ENCODE measurements at places on chromosomes 1 and 21.

DNA sequence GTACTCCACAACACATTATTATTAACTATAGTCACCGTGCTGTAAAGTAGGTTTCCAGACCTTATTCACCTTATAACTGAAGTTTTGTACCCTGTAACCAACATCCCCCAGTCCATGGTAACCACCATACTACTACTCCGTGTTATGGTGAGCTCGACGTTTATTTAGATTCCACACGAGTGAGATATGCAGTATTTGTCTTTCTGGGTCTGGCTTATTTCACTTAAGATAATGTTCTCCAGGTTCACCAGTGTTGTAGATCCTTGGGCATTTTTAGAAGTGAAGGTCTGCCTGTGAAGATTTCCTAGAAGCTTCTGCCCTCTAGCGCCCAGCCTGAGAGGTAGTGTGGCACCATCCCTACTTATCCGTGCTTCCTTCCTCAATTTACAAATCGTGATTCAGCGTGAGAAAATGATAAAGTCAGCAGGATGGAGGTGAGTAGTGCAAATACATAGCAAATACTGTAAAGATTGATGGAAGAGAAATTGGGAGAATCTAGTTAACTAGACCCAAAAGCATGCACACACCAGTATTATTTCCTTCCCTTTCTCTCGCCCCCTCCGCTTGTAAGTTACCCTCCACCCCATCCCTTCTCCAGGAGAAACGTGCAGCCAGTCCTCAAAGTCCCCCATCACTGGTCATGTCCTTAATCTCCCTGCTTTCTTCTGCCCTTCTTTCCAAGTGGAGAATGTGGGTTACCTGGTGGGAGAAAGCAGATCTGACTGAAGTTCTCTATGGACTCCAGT lies 36.0 kb upstream of the DISC1 start:
- H3K36me3 ChIP-seq: no peaks in the 10 kb centered on the region
- H3K27me3 ChIP-seq: no peaks in the 10 kb centered on the region
- H3K27ac ChIP-seq: no peak overlapping the region
- no peak overlapping the region for H3K4me3 ChIP-seq
- DNase-seq: peak; percentile 11

- no peak overlapping the region for H3K27ac ChIP-seq
- no peak overlapping the region for H3K4me3 ChIP-seq
- H3K36me3 ChIP-seq: no peaks in the 10 kb centered on the region
These were observed 206.0 kb downstream of the CENPF start for GRCh38 chr1:214808845-214809460.

DNA sequence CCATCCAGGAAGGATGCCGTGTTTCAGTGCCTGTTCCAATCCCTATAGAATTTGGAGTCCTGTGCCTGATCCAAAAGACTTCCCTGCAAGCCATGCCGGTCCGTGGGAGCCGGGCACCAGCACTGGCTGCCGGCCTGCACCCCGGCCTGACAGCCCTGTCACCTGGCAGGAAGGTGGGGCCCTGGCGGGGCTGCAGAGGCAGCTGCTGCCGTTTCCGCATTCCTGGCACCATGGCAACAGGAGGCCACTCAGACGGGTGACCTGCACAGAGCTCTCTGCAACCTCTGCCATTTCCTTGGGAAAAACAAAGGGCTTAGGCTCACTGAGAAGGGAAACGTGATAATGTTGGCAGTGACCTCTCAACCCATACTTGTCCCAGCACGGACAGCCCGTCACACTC lies 63.2 kb upstream of the TMEM51 start:
- DNase-seq: no peak
- H3K27me3 ChIP-seq: no peaks in the 10 kb centered on the region
- no peaks in the 10 kb centered on the region for H3K36me3 ChIP-seq
- no peak overlapping the region for H3K4me3 ChIP-seq

- H3K36me3 ChIP-seq: no peaks in the 10 kb centered on the region
- no peak overlapping the region for H3K27ac ChIP-seq
- DNase-seq: no peak
- no peaks in the 10 kb centered on the region for H3K4me1 ChIP-seq
- no peak overlapping the region for H3K4me3 ChIP-seq
- peaks cover 24% of the 10 kb centered on the region for H3K27me3 ChIP-seq
These were observed 179.3 kb upstream of the HMGB4 start for GRCh38 chr1:33684396-33685179.

- no peak overlapping the region for H3K27ac ChIP-seq
- H3K4me1 ChIP-seq: no peaks in the 10 kb centered on the region
- no peaks in the 10 kb centered on the region for H3K27me3 ChIP-seq
- no peaks in the 10 kb centered on the region for H3K36me3 ChIP-seq
- DNase-seq: no peak
These were observed 84.5 kb downstream of the RPS6KC1 start for GRCh38 chr1:213135572-213135971.

GRCh38 chr1:68129536-68130250 lies 79.3 kb upstream of the DIRAS3 start:
- H3K27ac ChIP-seq: no peak overlapping the region

DNA sequence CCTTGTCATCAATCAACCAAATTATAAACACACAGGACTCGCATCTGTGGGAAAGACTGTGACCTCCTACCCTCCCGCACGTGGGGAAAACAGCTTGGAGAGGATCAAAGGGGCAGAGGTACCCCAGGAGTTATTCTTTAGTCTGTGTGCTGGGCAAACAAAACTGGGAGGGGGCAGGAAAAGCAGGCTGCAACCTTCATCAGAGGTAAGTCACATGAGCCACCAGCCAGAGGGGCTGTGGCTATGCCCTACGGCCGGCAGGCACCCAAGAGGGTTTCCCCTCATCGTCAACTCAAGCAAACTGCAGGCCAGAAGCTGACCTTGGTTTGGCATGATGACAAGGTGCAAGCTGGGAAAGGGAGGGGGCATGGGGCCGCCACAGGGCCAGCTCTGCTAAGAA lies 12.5 kb downstream of the SMIM12 start:
- no peaks in the 10 kb centered on the region for H3K27me3 ChIP-seq
- no peaks in the 10 kb centered on the region for H3K4me1 ChIP-seq
- no peak for DNase-seq
- no peak overlapping the region for H3K27ac ChIP-seq
- peaks cover 6% of the 10 kb centered on the region for H3K36me3 ChIP-seq
- H3K4me3 ChIP-seq: no peak overlapping the region

GRCh38 chr21:36437745-36438128 lies 42.2 kb downstream of the CLDN14 start:
- no peak for DNase-seq
- H3K27ac ChIP-seq: no peak overlapping the region
- H3K27me3 ChIP-seq: peaks cover 16% of the 10 kb centered on the region
- H3K4me3 ChIP-seq: no peak overlapping the region
- H3K4me1 ChIP-seq: no peaks in the 10 kb centered on the region
- no peaks in the 10 kb centered on the region for H3K36me3 ChIP-seq

DNA sequence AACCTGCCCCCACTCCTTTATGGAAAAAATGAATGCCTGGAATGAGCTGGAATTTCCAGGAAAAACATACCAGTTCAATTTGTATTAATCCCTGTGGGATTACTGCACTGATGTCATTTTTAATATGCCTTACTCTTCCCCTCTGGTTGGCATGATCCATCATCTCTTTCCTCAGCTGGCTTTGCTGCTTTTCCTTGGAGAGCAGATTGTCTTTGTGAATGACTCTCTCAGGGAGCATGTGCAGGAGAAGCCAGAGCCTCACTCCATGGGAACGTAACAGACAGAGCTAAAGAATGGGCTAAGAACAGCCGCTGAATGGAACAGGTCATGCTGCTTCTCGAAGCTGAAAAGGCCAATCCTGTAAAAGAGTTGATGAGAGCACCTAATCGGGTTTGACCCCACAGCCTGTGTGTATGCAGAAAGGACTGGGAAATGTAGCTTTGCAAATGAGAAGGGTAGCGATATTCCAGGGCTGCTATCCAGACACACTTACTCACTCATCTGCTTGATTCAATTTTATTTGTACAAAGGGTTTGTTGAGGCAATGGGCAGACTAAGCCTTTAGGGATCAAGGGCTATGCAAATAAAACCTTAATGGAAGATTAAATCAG lies 20.7 kb downstream of the PHC2 start:
- no peaks in the 10 kb centered on the region for H3K4me1 ChIP-seq
- no peaks in the 10 kb centered on the region for H3K36me3 ChIP-seq
- no peak for DNase-seq
- H3K27me3 ChIP-seq: no peaks in the 10 kb centered on the region
- H3K27ac ChIP-seq: no peak overlapping the region

DNA sequence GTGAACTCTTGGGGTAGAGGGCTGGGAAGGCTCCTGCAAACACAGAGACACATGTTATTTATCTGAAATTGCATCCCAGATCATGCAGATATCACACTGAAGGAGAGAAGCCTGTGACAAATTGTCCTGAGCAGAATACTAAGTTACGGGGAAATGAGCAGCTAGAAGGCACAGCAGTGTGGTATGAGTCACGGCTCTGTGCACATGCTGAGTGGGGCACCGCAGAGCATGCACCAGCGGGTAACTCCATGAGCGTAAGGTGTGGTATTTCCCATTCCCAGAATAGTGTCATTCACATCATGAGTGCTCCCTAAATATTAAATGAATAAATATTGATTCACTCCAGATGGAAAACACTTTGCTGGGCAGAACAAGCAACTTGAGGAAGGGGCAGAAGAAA lies 21.3 kb upstream of the FCRL2 start:
- no peaks in the 10 kb centered on the region for H3K4me1 ChIP-seq
- no peaks in the 10 kb centered on the region for H3K36me3 ChIP-seq
- no peak overlapping the region for H3K27ac ChIP-seq

- DNase-seq: no peak
- H3K36me3 ChIP-seq: no peaks in the 10 kb centered on the region
- peaks cover 12% of the 10 kb centered on the region for H3K27me3 ChIP-seq
- H3K27ac ChIP-seq: no peak overlapping the region
- H3K4me3 ChIP-seq: no peak overlapping the region
These were observed 9.6 kb downstream of the RAB25 start for GRCh38 chr1:156070548-156070947.

GRCh38 chr21:40839521-40839920 lies 7.4 kb downstream of the DSCAM start:
- no peak overlapping the region for H3K27ac ChIP-seq
- H3K27me3 ChIP-seq: no peaks in the 10 kb centered on the region
- no peaks in the 10 kb centered on the region for H3K36me3 ChIP-seq
- H3K4me1 ChIP-seq: no peaks in the 10 kb centered on the region
- no peak overlapping the region for H3K4me3 ChIP-seq
- DNase-seq: no peak

GRCh38 chr1:33471416-33471815 lies 1.0 kb upstream of the ZSCAN20 start:
- peak overlapping the region; percentile 21 for H3K27ac ChIP-seq
- no peak overlapping the region for H3K4me3 ChIP-seq
- H3K4me1 ChIP-seq: peaks cover 5% of the 10 kb centered on the region
- no peaks in the 10 kb centered on the region for H3K36me3 ChIP-seq
- no peak for DNase-seq
- no peaks in the 10 kb centered on the region for H3K27me3 ChIP-seq

DNA sequence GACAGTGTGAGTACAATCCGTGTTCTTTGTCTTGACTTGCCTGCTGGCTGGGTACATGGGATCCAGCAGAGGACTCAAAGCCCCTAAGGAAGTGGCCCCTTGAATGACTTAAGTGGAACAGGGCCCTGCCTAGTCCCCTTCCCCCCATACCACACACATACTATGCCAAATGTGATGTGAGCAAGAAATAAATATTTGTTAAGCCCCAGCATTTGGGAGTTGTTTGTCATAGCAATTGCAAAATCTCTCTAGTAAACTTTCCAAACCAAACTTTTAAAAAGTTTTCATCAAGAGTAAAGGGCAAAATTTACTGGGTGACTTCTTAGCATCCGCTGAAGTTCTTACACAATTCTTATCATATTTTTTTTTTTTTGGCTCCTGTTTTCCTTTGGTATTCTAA lies 32.5 kb upstream of the CACHD1 start:
- H3K4me3 ChIP-seq: no peak overlapping the region
- no peaks in the 10 kb centered on the region for H3K4me1 ChIP-seq
- H3K27me3 ChIP-seq: no peaks in the 10 kb centered on the region

- peaks cover 22% of the 10 kb centered on the region for H3K4me1 ChIP-seq
- no peaks in the 10 kb centered on the region for H3K36me3 ChIP-seq
- H3K27ac ChIP-seq: no peak overlapping the region
- no peak for DNase-seq
These were observed 7.4 kb upstream of the TIAM1 start for GRCh38 chr21:31351438-31351837.

GRCh38 chr21:40575976-40576375 lies 271.0 kb downstream of the DSCAM start:
- H3K4me3 ChIP-seq: no peak overlapping the region
- DNase-seq: no peak
- no peaks in the 10 kb centered on the region for H3K27me3 ChIP-seq
- H3K27ac ChIP-seq: no peak overlapping the region
- H3K36me3 ChIP-seq: no peaks in the 10 kb centered on the region

- H3K36me3 ChIP-seq: peaks cover 5% of the 10 kb centered on the region
- H3K4me3 ChIP-seq: no peak overlapping the region
- H3K4me1 ChIP-seq: no peaks in the 10 kb centered on the region
These were observed 60.5 kb upstream of the HP1BP3 start for GRCh38 chr1:20847611-20848080.

DNA sequence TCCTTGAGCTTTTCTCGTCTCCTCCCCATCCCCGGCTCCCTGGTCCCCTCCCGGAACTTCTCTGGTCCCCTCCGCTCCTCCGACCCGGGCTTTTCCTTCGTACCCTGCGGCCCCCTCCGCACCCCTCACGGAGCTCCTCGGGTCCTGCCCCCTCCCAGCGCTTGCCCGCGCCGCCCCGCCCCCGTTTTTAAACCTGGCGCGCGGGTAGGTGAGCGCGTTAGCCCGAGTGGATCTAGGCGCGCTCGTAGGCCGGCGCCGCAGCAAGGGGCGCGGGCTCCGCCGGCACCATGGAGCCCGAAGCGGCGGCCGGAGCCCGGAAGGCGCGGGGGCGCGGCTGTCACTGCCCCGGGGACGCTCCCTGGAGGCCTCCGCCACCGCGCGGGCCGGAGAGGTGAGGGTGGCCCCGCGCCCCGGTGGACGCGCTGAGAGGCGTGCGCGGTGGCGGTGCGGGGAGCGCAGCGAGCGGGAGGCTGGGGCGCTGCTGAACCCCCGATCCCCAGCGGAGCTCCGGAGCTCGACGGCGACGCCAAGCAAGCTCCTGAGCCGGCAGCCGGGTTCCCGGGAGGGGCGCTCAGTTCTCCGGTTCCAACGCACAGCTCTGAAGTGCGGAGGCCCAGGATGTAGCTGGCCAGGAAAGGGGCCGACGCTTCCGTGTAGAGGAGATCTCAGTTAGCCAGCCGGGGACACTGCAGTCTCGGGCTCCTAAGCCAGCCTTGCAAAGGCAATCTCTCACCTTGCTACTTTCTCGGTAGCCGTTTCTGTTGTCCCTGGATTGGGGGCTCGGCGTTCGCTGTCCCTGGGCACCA lies at the start of gene RIPPLY3:
Gene RIPPLY3, plus strand, starts transcription at position 217 of the 806 bp plus-strand sequence. Its CDS starts 71 bp downstream, at position 288.
- peaks cover 55% of the 10 kb centered on the region for H3K27me3 ChIP-seq
- H3K36me3 ChIP-seq: no peaks in the 10 kb centered on the region
- H3K27ac ChIP-seq: no peak within 1 kb of the TSS
- H3K4me3 ChIP-seq: peak within 1 kb of the TSS; percentile 62

DNA sequence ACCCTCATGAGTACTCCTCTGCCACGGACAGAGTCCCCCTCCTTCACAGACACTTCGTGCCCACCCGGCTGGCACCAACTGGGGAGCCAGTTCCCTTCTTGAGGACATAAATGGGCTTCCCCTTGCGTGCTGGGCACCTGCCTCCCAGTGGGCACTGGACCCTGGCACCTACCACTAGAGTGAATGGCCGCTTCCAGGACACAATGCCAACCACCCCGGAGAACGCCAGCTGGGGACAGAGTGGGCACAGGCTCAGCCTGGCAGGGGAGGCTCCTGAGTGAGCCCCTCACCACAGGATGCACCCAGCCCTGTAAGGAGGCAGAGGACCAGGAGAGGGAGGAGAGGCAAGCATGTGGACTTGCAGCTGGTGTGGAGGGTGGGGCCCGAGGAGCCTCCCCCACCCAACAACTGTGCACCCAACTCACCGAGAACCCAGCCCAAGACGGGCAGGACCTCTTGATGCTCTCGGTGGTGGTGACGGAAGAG lies 1.0 kb downstream of the ENTREP3 start:
- no peaks in the 10 kb centered on the region for H3K27me3 ChIP-seq
- H3K27ac ChIP-seq: no peak overlapping the region
- DNase-seq: no peak
- peaks cover 37% of the 10 kb centered on the region for H3K4me1 ChIP-seq
- H3K4me3 ChIP-seq: no peak overlapping the region

Measured in T-cell (primary cell).